CD4-positive, alpha-beta T cell (primary cell): ENCODE measurements at places on chromosomes 3 and 15. TPM values are rescaled to one million over a fixed set of nuclear protein-coding genes. Genes with fewer than 3 reads are reported as not detected.

DNA sequence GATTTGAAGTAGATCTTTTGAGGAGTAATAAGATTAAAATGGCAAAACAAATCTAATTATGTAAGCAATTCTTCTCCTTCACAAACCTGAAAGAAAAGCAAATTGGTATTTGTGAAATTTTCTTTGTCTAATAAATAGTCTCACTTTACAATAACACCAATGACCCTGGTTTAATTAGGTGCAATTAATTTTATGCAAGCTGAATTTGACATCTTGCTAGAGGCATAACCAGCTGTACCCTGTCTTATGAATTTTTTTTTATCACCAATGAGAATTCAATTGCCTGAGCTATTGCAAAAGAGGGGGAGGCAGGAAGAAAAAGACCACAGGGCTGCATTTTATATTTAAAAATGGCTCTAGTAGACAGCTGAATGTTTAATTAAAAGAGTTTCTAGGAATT, 113.5 kb upstream of the IL12A start:
- DNase-seq, result no peak

GRCh38 chr3:194259982-194260766, 91.0 kb downstream of the CPN2 start:
- DNase-seq, result no peak

DNA sequence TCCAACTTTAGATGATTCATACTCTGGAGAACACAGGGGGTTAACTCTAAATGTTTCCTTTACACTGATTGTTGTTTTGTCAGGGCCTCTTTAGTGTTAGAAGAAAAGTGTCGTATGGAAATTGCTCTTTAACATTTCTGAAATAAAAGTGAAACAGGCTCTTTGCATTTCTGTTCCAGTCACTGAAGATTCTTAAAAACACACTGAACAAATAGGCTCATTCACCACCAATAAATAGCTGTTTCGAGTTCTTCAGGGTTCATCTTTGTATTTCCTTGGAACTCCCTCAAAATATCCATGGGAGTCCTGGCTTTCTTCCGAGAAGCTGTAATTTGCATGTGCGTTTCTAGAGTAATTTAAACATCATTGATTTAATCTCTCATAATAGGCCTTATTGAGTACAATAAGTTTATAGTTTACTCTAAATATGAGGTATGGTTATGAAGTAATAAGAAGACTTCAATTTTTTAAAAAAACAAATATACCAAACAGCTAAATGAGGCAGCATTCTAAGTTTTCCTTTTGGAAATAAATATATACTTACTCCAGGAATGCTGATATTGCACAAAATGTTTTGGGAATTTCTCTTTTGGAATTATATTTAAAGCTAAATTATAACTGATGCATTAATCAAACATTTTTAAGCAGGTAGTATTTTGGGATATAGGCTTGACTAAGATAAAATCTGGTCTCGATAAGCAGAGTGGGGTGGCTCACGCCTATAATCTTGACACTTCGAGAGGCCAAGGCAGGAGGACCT, 327.4 kb downstream of the EPHA3 start:
- no peak for DNase-seq

GRCh38 chr15:22936577-22937472, 43.3 kb downstream of the CYFIP1 start:
- DNase-seq, result no peak

DNA sequence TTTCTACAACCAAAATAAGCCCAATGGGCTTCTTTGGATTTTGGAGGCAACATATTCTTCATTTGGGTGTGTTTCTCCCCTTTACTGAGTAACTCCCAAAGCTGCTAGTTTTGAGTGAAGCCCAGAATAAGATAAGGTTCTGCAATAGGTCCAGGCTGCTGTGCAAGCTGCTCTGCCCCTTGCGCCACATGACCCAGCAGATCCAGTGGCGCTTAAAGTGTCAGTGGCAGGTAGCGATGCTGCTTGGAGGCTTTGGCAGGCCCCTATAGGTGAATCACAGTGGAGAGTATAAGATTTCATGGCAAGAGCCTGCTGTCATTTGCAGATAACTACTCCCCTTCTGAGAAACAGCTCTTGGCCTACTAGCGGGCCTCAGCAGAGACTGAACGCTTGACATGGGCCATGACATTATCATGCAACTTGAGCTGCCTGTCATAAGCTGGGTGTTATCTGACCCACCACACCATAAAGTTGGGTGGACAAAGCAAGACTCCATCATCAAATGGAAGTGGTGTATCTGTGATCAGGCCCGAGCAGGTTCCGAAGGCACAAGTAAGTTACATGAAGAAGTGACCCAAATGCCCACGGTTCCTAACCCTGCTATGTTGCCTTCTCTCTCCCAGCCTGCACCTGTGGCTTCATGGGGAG, 88.4 kb upstream of the OXTR start:
- DNase-seq, result no peak

Gene C3orf85
- not detected for total RNA-seq
